Astrocyte of the spinal cord (primary cell): ENCODE measurements at places on chromosomes 6 and 20.

DNA sequence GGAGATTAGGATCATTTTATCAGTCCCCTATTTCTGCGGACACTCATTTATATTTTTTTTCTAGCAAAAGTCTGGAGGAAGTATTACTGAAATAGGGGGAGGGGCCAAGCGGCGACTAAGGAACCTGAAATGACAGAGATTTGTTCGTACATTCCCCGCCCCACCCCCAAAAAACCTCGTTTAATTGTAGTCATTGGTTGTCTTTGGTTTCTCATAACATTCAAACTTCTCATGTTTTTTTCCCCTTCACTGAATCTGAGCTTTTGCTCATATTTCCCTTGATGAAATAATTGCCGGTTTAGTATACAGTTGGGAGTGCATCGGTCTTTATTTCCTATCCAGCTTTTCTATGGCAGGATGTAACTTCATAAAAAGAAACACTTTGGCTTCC is 768 bp upstream of the FYN start:
- peak; percentile 29 for DNase-seq

DNA sequence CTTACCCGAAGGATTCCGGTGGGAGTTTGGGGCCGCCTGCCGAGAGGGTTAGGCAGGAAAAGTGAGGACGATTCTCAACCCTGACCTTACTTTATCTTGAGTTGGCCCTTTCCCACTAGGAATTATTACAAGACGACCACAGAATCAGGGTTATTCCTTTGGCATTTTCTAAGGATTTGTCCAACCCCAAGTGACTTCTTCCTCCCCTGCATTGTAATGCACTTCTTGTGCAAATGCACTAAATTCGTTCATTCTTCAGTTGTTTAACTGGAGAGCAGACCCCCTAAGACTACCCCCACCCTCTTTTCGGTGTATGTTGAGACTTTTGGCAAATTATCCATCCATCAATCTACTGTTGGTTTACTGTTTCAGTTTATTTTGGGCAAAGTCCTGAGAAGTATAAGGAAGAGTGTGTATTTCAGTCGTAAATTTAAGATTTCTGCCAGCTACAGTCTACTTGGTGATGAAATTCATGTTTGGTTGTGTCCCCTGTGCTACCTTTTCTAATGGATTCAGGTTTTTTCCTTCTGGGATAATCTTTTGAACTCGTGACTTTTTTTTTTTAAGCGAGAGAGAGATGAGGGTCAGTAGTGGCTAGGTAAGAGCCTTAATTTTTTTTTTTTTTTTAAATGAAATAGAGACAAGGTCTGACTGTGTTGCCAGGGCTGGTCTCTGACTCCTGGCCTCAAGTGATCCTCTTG is 611 bp upstream of the TMEM217 start:
- DNase-seq = no peak

- DNase-seq = no peak
Measured at GRCh38 chr6:129959358-129959930, 58.9 kb upstream of the L3MBTL3 start.

- no peak for DNase-seq
Measured at GRCh38 chr20:57500235-57500634, 24.7 kb downstream of the CTCFL start.

DNA sequence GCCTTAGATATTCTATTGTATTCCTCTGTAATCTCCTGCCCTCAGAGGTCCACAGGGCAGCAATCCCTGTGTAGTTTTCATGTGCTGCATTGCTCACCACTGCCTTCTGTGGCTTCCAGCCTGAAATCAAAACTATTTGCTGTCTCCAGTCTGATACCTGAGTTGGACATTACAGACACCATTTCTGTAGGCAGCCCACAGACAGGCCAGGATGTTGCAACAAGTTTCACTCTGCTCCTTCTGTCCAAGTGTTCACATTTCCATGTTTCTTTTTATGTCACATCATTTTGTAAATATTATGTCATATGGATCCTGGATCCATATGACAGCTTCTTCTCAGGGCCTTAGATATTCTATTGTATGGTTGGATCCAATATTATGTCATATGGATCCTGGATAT is 21.7 kb downstream of the ECI2 start:
- DNase-seq = no peak

DNA sequence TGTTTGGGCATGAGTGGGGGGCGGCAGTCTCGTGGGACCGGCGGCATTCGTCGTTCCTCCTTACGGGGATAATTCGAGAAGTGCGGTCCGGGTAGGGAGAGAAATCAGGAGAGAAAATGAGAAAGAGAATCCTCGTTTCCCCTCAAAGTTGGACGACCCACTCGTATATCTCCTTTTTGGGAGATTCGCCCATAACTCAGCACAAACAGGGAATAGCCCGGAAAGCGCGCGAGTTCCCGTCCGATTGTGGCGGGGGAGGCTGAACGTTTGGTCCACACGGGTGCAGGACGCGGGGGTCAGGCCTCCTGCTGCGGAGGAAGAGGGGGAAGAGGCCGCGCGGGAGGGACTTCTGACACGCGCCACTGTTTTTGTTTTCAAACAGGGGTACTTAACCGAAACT is 42.4 kb downstream of the POPDC3 start:
- DNase-seq = peak; percentile 18

DNA sequence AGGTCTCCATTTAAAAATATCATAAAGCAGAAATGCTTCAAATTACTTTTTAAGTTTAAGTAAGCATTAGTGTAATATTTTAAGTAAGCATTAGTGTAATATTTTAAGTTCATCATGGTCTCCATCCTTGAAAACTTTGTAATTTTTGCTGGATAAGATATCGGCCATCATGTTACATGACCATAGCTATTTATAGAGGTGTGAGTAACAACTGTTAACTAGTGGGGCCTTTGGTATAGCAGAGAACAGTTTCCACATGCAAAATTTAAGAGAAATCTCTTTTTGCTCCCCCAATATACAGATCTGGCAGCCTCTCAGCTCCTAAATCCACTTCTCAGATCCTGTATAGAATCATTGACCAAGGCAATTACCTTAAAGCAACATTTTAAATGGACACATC is 468 bp downstream of the TRDN start:
- no peak for DNase-seq

GRCh38 chr20:33915726-33916331 is 77.9 kb upstream of the RALY start:
- DNase-seq = no peak

DNA sequence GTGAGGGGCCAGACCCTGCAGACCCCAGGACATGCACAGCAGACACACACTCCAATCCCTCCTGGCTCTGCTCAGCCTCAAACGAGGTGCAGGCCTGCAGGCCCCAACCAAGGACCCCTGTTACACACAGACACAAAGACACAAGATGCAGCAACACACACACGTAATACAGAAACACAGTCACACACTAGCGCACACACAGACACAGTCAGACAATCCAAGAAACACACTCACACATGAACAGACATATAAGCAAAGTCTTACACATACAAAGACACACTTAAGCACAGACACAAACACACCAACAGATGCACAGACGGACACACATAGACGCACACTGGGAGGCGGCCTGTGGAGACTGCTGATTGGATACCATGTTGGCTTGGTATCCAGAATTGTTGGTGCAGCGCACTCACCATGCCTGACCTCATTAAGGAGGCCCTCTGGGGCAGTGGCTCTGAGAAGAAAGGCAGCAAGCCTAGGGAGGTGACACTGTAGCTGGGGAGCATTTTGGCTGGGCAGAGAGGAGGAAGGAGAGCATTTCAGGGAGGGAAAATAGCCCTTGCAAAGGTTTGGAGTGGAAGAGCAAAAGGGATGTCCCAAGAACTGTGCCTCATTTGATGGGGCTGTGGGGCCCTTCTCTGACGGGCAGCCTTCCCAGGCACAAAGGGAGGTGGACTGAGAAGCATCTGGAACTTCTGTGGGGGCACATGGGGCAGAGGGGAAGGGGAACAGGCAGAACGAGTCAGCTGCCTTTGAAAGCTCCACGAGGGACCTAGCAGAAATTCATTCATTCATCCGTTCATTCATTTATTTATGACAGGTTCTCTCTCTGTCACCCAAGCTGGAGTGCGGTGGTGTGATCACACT is 1.4 kb upstream of the HSPA12B start:
- no peak for DNase-seq

DNA sequence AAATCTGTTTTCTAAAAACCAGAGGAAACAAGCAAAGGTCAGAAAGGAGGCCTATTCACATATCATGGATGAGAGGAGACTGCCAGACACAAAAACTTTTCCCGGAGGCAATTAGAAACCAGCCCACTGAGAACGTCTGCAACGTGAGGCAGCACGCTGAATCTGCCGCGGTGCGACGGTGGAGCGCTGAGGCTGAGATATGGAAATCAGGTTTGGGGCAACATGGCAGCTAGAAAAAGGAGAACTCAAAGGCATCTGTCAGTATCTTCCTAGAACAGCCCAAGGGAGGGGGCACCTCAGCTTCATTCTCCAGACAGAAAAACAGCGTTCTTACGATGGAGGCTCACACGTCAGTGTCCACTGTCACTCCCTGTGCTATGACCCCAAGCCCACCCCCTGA is 5.2 kb downstream of the PRELID3B start:
- DNase-seq = no peak

DNA sequence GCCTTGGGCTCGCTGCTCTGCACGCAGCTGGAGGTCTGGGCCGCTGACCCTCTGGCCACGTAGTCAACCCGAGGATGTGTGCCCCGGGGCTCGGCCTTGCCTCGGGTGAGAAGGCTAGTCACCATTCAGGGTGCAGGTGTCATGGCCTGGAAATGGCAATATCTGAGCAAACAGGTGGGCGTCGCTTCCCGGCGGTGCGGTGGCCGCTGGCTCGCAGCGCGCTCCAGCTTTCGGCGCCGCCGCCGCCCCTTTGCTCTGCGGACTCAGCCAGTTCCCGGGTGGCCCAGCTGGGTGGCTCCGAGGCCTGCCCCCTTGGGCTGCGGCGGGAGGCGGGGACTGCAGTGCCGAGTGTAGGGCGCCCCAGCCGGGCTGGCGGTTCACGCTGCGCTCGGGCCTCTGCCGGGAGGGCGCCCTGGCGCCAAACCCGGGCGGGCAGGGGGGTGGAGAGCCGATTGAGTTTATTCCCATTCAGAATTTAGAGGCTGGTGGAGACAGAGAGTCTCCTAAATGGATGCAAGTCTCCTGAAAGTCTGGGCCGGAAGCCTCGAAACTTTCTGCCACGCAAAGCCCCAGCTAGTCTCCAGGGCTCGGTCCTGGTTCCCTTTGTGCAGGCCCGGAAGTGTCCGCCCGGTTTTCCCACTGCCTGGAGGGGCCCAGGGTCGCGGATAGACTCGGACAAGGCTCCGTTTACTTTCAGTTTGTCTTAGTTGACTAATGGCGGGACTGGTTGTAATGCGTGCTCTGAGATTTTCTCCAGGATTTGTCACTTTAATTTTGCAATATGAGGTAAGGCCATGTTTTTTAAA is 11.3 kb upstream of the TFAP2A start:
- no peak for DNase-seq

GRCh38 chr20:25285091-25285647 is 37.3 kb downstream of the PYGB start:
- DNase-seq = no peak

GRCh38 chr20:36313476-36313875 is 7.3 kb downstream of the DLGAP4 start:
- DNase-seq = no peak

DNA sequence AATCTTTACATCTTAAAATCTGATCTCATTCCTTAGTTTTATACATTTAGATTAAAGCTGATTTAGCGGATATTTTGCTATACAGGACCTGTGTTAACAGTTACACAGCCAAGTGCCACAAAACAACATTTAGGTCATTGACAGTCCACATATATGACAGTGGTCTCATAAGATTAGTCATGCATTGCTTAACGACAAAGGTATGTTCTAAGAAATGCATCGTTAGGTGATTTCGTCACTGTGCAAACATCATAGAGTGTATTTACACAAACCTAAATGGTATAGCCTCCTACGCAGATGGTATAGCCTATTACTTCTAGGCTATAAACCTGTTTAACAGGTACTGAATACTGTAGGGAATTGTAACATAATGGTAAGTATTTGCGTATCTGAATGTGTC is 21.6 kb downstream of the ADGRG6 start:
- DNase-seq = peak; percentile 26

DNA sequence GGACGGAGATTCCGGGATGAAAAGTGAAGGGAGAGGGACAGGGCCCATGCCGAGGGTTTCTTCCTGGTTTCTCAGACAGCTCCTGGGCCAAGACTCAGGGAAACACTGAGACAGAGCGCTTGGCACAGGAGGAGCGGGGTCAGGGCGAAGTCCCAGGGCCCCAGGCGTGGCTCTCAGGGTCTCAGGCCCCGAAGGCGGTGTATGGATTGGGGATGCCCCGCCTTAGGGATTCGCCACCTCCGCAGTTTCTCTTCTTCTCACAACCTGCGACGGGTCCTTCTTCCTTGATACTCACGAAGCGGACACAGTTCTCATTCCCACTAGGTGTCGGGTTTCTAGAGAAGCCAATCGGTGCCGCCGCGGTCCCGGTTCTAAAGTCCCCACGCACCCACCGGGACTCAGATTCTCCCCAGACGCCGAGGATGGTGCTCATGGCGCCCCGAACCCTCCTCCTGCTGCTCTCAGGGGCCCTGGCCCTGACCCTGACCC is 55.0 kb upstream of the HLA-A start:
- DNase-seq = peak; percentile 14

DNA sequence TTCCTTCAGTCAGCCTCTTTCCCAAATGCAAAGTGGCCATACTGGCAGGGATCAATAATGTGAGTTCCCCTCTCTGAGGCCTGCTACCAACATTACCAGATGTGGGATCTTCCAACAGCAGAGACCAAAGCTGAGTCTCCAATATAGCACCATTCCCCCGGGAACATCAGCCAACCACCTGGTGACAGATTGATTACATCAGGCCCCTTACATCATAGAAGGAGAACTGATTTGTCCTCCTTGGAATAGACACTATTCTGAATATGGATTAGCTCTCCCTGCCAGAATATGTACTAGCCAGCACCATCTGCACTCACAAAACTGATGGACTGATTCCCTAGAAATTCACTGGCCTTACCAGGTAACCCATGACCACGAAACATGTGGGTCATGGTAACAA is 61.9 kb upstream of the CARMIL1 start:
- DNase-seq = no peak

- no peak for DNase-seq
Measured at GRCh38 chr20:45850926-45851325, 6.3 kb downstream of the ACOT8 start.

GRCh38 chr20:40713508-40713907 is 24.5 kb upstream of the MAFB start:
- DNase-seq = no peak

GRCh38 chr20:43171930-43172329 is 17.8 kb downstream of the PTPRT start:
- no peak for DNase-seq

- peak; percentile 52 for DNase-seq
Measured at GRCh38 chr20:49427751-49428518, 54.5 kb downstream of the KCNB1 start.
